ENCODE measurements at places on chromosomes 11 and 22.

GRCh38 chr22:40180403-40180802, 2.7 kb downstream of the TNRC6B start:
- DNase-seq = no peak

DNA sequence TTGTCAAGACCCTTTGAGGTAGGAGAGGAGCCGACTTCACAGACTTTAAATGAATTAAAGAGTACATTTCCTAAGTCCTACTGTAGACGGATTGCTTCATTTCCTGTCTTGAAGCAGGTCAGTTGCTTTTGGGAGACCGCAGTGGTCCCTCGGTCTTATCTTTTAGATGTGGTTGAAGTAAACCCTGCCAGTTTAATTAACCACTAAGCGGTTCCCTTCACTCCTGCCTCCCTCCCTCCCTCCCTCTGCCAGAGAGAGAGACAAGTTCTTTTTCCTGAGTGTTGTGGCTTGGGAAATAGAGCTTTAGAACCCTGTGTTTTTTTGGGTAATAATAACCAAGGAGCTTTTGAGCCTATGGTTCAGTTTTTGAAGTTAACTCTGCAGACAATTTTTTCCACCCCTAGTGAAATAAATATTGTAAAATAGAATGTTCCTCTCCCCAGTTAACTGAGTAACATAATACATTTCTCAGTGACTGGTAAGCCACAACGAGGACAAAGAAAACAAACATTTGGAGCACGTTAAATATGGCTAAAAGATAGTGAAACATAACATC, 147.5 kb downstream of the LDLRAD3 start:
- DNase-seq = no peak

- no peak for DNase-seq
Measured at GRCh38 chr22:47965066-47965465, 1202.6 kb downstream of the TBC1D22A start.

GRCh38 chr11:59918480-59918879, 19.8 kb upstream of the OOSP1 start:
- no peak for DNase-seq

DNA sequence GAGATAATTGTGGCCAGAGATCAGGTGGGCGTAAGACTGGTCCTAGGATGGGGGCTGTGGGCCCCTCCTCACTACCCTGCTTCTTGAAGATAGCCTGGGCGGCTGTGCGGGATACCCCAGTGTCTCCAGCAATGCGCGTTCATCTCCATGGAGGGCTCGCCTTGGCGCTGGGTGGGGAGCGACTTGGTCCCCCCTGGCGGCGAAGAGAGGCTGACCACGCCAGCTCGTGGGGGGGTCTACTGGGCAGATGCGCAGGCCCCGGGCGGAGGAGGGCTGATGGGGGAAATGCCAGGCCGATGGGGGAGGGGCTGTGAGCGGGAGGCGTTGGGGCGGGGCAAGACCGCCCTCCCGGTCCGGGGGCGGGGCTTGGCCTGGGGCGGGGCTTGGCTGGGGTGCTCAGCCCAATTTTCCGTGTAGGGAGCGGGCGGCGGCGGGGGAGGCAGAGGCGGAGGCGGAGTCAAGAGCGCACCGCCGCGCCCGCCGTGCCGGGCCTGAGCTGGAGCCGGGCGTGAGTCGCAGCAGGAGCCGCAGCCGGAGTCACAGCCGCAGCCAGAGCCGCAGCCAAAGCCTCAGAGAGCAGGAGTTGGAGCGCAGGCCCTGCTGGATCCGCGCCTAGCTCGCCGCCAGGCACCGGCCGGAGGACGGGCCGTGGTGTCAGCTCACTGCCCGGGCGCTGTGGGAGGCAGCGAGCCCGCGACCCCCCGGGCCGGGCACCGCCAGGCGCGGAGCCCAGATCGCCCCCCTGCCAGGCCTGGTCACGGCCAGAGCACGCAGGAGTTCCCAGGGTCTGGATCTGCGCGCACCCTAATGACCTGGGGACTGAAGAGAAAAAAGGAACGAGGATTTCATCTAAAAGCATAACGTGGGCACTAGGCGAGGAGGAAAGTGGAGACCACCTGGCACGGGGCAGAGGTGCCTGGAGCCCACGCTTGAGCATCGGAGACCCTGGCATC, at the start of gene SLC35E4:
SLC35E4 (plus strand) TSS at position 509 of the 953 bp plus-strand sequence. CDS start 670 bp downstream, outside the sequence.
- DNase-seq = peak; percentile 94

DNA sequence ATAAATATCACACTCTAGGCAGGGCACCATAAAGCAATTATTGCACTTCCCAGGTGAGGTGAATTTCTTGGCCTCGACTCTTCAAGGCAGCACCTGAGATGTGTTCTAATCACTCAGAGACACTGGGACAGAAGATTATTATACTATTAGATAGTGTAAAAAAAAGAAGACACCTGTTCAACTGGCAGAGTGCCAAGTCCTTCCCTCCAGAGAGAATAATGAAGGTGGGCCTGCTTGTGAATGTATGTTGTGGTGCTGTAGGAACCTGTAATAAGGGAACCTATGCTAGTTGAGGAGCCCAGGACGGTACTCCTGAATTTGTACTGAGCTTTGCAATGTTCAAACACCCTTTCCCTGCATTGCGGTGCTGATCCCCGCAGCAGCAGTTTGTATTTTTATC, 107.5 kb downstream of the NXPE2 start:
- DNase-seq = no peak

GRCh38 chr11:45212566-45213315, 66.3 kb downstream of the PRDM11 start:
- no peak for DNase-seq

DNA sequence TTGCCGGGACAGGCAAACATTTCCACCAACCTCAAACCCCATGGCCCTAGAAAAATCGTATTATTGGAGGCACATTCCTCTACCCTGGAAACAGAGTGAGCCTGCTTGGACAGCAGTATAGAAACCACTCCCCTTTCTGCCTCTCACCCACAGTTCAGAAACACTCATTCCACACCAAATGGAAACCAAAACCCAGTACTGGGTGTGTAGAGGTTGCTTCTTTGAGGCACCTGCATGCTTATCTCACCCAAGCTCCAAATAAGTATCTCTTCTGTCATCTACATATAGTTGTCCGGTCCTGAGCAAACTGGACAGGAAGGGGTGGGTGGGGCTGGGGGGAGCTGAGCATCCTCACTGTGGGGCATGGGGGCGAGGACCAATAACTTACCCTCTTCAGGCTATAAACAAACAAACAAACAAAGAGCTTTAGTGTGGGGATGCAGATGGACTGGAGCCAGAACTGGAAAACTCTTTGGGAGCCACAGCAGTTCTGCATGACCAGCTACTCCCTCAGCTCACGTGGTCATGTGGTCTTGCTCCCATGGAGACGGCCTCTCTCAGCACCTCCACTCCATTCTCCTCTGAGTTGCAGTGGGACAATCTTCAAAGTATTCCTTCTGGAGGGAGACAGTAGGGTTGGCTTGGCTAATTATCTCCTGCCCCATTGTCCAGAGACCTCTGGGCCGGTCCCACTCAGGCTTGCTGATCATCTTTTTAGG, 1.0 kb upstream of the PLAAT2 start:
- no peak for DNase-seq

GRCh38 chr22:43113526-43114251, 3.1 kb downstream of the BIK start:
- DNase-seq = no peak

- DNase-seq = no peak
Measured at GRCh38 chr11:98800696-98801095, 220.1 kb upstream of the CNTN5 start.

GRCh38 chr22:23775779-23776375, 3.2 kb downstream of the MMP11 start:
- no peak for DNase-seq

DNA sequence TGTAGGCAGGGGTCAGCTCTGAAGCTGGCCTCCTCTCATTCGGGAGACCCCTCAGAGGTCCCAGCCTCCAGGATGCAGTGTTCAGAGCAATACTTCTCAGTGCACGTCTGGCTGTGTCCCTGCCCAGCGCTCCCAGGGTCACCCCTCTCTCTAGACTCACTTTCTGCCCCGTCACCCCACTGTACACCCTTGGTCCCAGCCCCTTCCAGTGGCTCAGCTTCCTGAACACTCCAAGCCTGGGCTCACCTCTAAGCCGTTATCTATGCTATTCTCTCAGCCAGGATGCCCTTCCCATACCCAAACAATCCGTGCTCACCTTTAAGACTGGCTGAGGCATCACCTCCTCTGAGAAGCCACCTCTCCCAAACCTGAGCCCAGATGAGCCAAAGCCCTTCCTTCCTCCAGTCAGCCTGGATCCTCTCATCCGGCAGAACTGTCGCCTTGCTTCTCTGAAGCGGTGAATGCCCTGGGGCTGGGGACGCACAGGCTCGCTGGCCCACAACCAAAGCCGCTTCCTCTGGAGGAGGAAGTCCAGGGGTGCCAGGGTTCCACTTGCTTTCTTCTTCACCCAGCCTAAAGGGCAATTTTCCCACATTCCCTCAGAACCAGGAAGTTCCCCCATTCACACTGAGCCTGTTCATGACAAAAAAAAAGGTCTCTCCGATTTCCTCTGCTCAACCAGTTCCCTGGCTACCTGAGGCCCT, 13.7 kb upstream of the CDKN1C start:
- no peak for DNase-seq

GRCh38 chr11:119282495-119282894, 34.4 kb downstream of the MCAM start:
- no peak for DNase-seq

DNA sequence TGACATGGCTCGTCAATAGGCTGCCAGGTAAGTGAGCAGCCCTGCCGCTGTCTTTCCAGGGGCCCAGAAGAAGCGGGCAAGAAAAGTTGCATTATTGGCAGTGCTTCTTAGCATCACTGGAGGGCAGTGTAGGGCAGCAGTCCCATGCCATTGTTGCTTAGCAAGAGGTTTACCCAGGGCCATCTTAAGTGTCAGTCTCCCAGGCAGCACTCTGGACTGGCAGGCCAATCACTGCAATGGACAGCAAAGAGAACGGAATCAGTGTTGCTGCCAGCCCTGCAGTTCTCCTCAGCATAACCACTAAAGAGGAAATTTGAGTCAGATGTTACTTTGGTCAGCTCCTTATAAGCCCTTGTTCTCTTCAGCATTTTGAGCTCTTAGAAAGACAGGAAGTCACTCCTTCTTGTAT, 13.4 kb upstream of the GRK2 start:
- DNase-seq = peak; percentile 46

GRCh38 chr11:2789791-2790567, 90.2 kb upstream of the KCNQ1OT1 start:
- no peak for DNase-seq

DNA sequence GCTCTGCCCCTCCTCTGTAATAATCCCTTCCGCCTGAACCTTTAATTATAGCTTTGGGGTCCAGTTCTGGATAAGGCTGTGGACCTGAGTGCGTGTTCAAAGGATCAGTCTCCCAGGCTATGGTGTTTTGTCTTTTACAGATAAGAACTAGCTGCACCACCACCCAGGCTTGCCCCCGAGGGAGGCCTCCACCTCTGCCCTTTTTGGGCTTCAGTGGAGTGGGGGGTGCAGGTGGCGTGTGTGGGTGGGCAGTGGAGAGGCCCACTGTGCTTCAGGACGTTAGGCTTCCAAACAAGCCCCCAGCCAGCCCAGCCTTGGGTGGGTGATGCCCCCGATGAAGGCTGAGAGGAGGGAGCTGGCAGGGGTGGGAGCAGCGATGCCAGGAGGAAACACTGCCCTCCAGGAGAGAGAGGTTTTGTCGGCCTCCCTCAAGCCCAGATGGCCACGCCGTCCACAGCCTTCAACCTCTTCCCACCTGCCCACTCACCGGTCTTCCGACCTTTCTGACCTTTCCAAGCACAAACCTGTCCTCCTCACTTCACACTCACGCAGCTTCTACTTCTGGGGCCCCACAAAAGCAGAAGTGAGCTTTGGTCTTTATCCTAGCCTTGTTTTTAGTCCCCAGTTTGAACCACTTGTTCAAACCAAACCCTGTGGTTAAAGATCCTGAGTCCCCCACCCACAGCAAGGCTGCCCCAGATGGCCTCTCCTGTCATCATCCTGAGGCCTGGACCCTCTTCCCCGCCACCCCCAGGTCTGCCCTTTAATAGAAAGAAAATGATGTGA, 20.4 kb downstream of the PSMD13 start:
- DNase-seq = no peak

GRCh38 chr22:27264184-27264583, 537.4 kb downstream of the MN1 start:
- no peak for DNase-seq

DNA sequence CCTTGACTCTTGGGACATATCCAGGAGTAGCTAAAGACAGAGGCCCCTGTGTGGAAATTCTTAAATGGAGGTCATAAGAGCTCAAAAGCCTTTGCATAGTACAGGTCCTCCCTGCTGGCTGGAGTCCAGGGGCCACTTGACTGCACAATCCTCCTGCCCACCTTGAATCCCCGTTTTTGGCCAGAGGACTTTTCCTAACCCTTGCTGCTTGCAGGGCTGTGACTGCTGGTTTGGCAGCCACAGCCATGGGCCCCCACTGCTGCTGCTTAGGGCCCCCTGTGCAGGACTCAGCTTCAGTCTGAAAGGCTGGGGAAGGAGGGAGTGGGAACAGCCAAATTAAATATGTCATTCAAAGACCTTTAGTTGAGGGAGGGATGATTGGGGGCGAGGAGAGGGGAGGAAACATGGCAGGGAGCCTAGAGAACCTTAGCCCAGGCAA, 33.4 kb downstream of the ARHGAP1 start:
- DNase-seq = no peak
